ENCODE measurements at places on chromosomes 5 and 9. TPM values are rescaled to one million over a fixed set of nuclear protein-coding genes. Genes with fewer than 3 reads are reported as not detected.

DNA sequence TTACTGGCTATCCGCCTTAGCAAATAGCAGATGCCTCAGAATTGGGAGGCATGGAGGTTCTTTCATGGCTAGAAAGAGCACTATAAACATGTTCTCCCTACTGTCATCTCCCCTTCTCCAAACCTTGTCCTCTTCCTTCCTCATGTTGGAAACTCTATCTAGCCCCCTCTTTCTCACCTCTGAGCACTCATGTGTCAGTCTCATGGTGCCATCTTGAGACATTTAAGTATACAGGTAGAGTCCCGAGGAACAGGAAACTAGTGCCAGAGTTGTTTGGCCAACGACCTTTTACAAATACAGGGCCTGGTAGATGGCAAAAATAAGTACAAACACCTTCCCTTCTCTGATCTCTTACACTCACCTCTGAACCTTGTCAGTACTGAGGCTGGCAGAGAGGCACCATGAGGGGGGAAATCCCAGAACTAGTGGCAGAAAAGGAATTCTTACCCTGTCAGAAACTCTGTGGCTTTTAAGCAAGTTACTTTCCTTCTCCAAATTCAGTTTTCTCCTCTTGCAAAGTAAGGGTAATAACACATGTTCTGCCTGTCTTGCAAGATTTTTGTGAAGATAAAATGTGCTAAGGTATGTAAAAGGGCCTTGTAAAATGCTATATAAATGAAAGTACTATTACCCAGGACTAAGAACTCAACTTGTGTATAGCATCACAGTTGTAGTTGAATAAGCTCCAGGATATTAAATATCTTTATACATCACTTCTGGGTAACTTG, 94.1 kb upstream of the SNX2 start:
- DNase-seq: no peak
- no peaks in the 10 kb centered on the region for H3K27me3 ChIP-seq
- no peak overlapping the region for H3K4me3 ChIP-seq

- no peaks in the 10 kb centered on the region for H3K4me1 ChIP-seq
- H3K27me3 ChIP-seq: no peaks in the 10 kb centered on the region
- no peak overlapping the region for H3K27ac ChIP-seq
- no peaks in the 10 kb centered on the region for H3K36me3 ChIP-seq
- no peak for DNase-seq
Observed at GRCh38 chr5:111790295-111790694, 33.3 kb upstream of the NREP start.

The COL5A1 gene
- total RNA-seq: 0.30 TPM

The PCDHGA4 gene
- not detected for total RNA-seq

DNA sequence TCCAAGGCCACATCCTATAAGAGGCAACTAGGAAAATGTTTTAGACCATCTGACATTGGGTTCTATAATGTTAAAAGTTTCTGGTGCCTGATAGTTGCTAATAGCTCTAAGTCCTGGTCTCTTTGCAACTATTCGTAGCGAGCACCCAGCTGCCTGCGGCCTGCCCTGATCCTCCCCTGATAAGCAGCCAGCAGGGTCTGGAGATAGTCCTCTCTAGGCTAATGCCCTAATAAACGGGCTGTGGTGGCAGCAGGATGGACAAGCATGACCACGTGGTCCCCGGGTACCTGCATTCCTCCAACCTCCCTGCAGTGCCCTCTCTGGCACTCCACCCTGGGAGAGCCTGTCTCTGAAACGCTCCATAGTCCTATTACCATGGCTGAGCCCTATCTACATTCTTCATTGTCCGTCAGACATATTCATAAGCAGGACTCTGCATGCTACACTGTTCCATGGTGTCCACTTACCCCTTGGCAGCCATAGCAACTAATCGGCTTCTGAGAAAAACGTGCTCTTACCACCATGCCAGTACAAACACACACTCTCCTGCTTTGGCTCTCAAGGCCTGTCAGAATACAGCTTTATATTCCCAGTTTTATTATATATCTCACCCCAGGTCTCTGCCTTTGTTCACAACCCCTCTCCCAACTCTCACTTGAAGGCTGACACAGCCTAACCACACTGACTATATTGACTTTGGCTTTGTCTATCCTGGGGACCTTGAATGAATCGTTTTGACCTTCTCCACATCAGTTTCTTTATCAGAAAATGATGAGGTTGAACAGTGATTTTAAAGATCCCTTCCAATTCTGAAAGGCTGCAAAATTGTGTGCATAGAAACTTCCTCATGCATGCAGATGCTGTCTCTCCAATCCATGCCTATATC, 49.9 kb upstream of the DAPK1 start:
- no peaks in the 10 kb centered on the region for H3K36me3 ChIP-seq
- H3K27ac ChIP-seq: no peak overlapping the region
- no peaks in the 10 kb centered on the region for H3K27me3 ChIP-seq
- no peaks in the 10 kb centered on the region for H3K4me1 ChIP-seq
- no peak overlapping the region for H3K4me3 ChIP-seq

DNA sequence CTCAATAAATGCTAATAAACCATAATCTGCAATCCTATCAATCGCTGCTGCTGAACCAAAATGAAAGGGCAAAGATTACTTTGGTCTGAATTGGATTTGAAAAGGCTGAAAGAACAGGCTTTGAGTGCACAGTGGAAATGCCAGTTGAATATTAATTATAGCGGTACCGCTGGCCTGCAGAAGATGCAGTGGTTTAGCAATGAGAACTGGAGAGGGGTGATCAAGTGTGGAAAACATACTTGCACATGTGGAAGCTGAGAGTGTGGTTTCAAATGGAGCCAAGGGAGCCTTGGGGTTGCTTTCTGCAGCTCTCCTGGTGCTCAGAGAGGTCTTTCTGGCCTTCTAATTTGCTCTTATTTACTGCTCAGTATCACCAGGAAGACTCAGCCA, 133.9 kb downstream of the PTTG1 start:
- peaks cover 8% of the 10 kb centered on the region for H3K27me3 ChIP-seq
- H3K4me3 ChIP-seq: no peak overlapping the region
- no peaks in the 10 kb centered on the region for H3K4me1 ChIP-seq
- H3K36me3 ChIP-seq: no peaks in the 10 kb centered on the region

DNA sequence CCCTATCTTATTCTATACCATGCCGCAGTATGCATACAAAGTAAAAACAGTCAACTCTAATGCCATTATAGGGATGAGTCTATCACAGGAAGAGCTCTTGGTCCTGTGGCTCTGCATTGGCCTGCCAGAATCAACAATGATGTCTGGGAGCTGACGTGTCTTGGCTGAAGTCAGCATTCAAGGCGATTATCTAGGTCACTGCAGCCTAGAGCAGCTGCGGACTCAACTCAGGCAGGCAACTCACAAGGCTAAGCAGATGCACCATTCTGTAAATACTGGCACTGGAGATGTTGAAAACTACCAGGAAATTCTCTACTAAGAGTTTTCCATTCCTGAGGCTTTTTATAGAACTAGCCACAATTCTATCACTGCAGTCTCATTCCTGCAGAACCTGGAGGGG, 13.3 kb downstream of the SPATA9 start:
- H3K27ac ChIP-seq: no peak overlapping the region
- no peaks in the 10 kb centered on the region for H3K36me3 ChIP-seq
- no peak for DNase-seq
- H3K27me3 ChIP-seq: no peaks in the 10 kb centered on the region
- H3K4me1 ChIP-seq: no peaks in the 10 kb centered on the region

DNA sequence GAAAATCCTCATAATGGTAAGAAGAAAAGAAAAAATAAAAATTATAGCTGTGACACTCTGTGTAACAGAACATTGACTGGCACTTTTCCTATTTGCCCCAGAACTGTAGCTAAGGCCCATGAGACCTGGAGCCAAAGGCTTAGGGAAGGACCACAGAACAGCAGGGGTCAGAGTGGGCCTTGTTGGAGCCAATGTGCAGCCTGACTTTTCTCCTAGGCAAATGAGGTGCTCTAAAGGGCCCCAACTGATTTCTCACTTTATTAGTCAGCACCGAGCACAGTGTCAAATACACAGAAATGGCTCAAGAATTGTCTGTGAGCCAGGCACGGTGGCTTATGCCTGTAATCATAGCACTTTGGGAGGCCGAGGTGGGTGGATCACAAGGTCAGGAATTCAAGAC, 4.0 kb upstream of the MEGF9 start:
- H3K27ac ChIP-seq: no peak overlapping the region
- H3K27me3 ChIP-seq: no peaks in the 10 kb centered on the region
- H3K36me3 ChIP-seq: no peaks in the 10 kb centered on the region

The PCDHGA11 gene
- total RNA-seq: 0.39 TPM

GRCh38 chr5:149072791-149073190, 9.9 kb upstream of the SH3TC2 start:
- no peak overlapping the region for H3K4me3 ChIP-seq
- DNase-seq: no peak
- no peak overlapping the region for H3K27ac ChIP-seq
- H3K27me3 ChIP-seq: no peaks in the 10 kb centered on the region
- H3K36me3 ChIP-seq: no peaks in the 10 kb centered on the region

DNA sequence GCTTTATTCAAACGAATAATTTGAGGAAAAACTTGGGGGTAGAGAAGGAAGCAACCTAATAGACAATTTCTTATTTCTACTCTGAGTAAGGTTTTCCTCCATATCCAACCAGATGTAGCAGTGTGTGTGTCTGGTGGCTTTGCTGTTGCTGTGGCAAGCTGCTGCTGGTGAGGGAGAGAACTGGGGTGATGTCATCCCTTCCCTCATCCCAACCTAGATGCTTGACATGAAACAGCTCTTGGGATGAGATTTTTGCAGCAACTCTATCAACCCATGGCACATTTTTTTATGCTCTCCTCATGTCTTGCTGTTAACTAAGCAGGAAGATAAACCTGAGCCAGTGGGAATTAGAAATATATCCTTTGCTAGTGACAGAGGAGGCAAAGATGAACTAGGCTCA, 135.8 kb downstream of the PCSK1 start:
- DNase-seq: no peak
- no peaks in the 10 kb centered on the region for H3K27me3 ChIP-seq
- no peaks in the 10 kb centered on the region for H3K36me3 ChIP-seq
- H3K4me3 ChIP-seq: no peak overlapping the region

The PRRT1B gene
- not detected for total RNA-seq

- no peaks in the 10 kb centered on the region for H3K36me3 ChIP-seq
- H3K27ac ChIP-seq: no peak overlapping the region
- H3K4me3 ChIP-seq: no peak overlapping the region
- H3K27me3 ChIP-seq: no peaks in the 10 kb centered on the region
- no peak for DNase-seq
Observed at GRCh38 chr5:76692651-76693050, 23.3 kb upstream of the F2R start.

DNA sequence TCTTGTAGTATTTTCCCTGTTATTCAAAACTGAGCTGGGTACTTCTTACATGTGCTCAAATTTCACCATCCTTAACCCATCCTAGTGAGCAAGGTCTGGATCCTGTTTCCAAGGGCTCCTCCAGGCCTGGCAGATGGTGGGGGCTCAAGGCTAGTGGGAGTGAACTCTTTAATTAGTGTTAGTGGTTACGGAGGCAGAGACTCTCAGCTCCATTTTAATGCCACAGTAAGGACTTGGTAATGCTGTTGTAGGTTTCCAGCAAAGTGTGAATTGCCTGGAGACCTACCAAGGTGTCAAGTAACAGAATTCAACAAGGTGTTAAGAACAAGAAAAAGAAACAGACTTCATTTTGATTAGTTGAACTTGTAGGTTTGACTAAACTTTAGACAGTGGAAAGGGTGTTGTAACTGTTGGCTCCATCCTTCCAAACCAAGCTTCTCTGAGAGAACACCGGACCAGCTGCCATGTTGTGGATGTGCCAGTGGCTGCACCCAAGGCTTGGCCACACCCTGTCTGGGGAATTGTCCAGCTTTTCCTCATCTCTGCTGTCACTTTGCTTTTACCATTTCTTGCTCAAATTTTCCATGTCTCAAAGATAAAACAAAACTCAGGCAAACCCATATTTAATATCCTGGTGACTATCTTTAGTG, 98.7 kb downstream of the ADCY2 start:
- no peak overlapping the region for H3K27ac ChIP-seq
- no peak overlapping the region for H3K4me3 ChIP-seq
- H3K27me3 ChIP-seq: no peaks in the 10 kb centered on the region
- no peaks in the 10 kb centered on the region for H3K4me1 ChIP-seq
- DNase-seq: no peak

GRCh38 chr5:151739395-151739794, 19.0 kb downstream of the ATOX1 start:
- no peak for DNase-seq
- no peak overlapping the region for H3K4me3 ChIP-seq
- 0 out of 2 replicates have a peak overlapping the region, but pooled peaks have one; percentile 11 for H3K27ac ChIP-seq
- peaks cover 44% of the 10 kb centered on the region for H3K4me1 ChIP-seq
- H3K36me3 ChIP-seq: no peaks in the 10 kb centered on the region

- H3K4me3 ChIP-seq: no peak overlapping the region
- no peaks in the 10 kb centered on the region for H3K4me1 ChIP-seq
- H3K36me3 ChIP-seq: no peaks in the 10 kb centered on the region
Observed at GRCh38 chr5:65268525-65268924, 213.2 kb downstream of the ADAMTS6 start.

The MAMDC2 gene
- total RNA-seq: 1.2 TPM

DNA sequence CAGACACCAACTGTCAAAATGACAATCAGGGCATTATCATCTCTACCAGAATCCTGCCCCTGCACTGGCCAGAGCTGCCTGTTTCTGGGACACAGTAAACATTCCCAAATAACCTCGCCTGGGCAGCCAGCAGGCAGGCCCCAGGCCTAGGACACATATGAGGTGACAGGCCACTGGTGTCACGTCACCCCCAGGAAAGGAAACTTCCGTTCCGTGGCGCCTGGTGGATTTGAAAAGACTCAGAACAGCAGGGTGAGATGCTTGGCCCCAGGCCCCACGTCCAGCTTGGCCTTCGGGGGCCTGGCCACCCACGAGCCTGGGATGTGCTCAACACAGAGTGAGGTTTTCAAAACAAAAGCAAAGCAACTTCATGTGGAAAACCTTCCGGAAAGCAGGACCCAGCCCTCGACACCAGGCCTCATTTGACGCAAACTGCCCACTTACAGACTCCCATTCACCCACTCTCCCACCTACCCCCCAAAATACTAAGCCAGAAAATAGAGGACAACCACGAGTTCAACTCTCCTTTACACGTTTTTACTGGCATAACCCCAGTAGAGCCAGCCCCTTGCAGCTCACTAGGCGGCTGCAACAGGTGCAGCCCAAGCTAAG, 1.2 kb downstream of the SEMA4D start:
- H3K27ac ChIP-seq: peak overlapping the region; percentile 61
- no peak for DNase-seq
- no peaks in the 10 kb centered on the region for H3K27me3 ChIP-seq
- peaks cover 12% of the 10 kb centered on the region for H3K4me1 ChIP-seq

DNA sequence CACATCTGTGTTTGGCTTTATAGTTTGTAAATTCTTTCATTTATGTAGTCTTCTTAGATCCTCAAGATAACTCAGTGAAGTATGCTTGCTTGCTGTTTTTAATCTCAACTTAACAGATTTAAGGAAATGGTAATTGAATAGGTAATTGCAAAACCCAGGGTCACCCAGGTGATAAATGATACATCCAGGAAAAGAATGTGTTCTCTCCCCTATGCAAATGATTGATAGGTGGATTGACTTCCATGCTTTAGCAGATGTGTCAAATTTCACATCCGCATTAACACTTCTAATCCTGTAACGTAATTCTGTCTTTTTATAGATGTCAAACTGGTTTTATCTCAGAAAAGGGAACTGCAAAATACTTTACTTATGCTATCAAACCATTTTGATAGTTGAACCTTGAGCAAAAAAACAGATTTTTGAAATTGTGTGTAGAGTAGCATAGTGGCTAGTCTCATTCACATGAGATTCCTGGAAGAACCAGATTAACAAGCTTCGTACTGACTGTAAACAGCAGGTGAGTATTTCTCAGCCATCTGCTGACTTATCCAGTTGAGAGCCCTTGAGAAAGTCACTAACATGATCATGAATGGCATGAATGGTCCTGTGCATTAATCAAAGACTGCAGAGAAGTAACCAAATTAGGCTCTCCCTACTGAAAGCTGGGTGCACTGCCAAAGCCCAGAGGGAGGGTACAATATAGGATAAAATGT, 86.7 kb upstream of the PAM start:
- no peaks in the 10 kb centered on the region for H3K27me3 ChIP-seq
- DNase-seq: no peak
- no peak overlapping the region for H3K4me3 ChIP-seq
- no peaks in the 10 kb centered on the region for H3K36me3 ChIP-seq

Data from HCT116 (cell line).